CD8-positive, alpha-beta memory T cell (primary cell): ENCODE measurements at places on chromosomes 11 and 22.

- no peak for DNase-seq
Measured at GRCh38 chr22:39970742-39971141, 10.5 kb downstream of the TMA7B start.

DNA sequence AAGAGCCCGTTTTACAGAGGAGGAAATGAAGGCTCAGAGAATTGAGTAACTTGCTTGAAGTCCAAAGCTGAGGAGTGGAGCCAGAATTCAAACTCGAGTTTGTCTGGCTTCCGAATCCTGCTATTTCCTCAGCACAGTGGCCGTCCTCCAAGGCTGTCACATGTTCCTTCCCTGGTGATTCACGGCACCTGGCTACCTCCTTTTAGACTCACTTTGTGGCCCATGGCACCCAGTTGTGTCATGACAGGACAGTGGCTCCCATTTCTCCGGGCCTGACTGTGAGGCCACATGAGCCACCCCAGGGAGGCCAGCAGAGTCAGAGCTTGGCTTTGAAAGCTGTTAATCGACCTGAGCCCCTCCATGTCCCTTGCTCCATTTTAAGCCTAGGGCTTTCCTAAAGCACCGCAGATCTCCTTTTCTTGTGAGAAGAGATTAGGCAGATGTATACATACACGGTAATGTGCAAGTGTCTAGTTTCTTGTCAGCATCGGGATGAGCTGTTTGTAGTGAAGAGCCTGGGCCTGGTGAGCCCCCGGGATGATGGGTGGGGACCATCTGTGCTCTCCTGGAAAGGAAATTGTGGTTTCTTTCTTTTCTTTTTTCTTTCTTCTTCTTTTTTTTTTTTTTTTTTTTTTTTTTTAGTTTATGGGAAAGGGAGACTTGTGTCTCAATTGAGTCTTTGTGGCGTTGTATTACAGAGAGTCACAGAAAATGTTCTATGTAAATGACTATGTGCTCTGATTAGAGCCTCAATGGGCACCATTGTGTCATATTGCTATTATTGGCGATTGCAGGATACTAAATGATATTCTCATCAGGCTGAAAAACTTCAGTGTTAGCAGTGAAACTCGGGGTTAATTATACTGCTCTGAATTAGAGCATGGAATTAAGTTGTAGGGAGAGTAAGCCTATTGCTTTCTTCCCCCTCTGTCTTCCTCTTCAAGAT lies 54.8 kb downstream of the PTPRJ start:
- DNase-seq: no peak

DNA sequence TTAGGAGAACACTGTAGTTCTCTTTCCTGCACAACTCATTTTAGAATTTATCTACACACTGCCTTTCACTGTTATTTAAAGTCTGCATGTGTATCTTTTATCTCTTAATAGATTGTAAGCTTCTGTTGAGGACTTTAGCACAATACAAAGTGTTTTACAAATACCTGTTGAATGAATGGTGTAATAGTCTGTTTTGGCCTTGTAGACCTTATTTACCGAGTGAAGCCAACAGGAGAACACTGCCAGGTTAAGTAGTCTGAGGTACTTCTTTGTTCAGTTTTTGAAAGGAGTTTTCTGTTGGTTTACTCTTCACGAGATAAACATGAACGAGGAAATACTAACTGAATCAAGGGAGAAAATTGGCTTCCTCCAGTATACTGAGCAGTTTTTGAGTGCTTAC lies 31.0 kb downstream of the SIK2 start:
- no peak for DNase-seq

- DNase-seq: peak; percentile 57
Measured at GRCh38 chr11:128482512-128483191, 104.7 kb downstream of the ETS1 start.

- DNase-seq: no peak
Measured at GRCh38 chr11:72594493-72595291, 79.5 kb downstream of the PDE2A start.

DNA sequence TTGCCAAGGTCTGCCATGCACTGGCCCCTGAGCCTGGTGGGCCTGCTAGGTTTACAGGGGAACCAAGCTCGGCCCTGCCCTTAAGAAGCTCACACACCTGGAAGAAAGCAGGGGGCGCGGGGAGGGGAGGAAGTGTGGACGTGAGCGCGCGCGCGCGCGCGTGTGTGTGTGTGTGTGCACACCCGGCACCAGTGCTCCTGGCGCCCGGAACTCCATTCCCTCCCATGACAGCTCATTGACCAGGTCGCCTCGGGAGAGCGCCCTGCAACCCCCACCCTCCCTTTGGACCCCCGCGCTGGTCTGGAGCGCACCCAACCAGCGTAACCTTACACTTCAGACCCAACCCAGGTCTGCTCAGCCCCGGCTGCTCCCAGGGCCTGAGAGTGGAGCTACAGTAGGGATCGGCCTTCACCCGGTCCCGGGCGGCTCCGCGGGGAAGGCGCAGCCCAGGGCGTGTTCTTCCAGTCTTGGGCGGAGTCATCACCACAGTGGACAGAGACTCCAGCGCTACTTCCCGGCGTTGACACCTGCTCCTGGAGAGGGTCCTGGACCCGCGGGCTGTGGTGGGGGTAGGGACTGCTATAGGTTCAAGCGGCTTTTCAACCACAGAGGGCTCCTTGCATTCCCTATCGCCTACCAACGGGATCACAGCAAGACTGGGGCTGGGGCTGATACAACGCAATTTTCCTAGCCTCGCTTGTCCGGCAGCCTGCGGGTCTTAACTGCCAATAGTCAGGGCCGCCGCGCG lies 1.5 kb downstream of the GALNT18 start:
- no peak for DNase-seq

DNA sequence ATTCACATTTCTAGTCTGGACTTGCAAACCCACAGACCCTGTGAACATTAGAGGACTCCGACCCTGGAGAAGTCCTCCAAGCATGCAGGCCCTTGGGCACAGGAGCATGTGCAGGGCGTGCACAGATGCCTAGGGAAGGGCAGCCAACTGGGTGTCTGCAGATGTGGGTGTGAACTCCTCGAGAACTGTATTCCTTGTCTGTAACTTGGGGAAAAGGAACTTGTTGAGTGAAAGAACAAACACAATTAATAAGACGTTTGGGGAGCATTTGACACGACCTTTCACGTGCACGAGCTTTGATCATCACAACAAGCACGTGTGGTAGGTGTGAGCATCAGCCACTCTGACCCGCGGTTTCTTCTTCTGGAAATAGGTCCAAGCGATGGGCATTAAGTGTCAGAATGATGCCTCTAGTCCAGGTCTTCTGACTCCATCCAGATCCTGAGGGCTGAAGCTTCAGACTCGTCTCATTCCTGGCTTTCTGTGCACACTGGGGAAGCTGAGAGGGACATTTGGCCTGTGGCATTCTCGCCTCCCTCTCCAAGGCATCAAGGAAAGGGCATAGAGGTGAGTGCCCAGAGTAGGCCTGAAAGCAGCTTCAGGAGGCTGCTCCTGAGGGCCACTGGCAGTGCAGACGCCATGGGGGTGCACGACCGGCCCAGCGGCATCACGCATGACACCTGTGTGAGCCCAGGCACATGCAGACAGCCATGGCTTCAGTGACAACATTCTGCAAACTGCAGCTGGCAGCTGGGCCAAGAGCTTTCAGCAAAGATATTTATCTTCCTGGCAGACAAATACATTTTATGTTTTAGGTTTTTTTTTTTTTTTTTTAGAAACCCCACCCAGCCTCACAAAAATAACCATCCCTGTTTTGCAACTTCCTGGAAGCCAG lies 32.5 kb downstream of the ALX4 start:
- DNase-seq: no peak

DNA sequence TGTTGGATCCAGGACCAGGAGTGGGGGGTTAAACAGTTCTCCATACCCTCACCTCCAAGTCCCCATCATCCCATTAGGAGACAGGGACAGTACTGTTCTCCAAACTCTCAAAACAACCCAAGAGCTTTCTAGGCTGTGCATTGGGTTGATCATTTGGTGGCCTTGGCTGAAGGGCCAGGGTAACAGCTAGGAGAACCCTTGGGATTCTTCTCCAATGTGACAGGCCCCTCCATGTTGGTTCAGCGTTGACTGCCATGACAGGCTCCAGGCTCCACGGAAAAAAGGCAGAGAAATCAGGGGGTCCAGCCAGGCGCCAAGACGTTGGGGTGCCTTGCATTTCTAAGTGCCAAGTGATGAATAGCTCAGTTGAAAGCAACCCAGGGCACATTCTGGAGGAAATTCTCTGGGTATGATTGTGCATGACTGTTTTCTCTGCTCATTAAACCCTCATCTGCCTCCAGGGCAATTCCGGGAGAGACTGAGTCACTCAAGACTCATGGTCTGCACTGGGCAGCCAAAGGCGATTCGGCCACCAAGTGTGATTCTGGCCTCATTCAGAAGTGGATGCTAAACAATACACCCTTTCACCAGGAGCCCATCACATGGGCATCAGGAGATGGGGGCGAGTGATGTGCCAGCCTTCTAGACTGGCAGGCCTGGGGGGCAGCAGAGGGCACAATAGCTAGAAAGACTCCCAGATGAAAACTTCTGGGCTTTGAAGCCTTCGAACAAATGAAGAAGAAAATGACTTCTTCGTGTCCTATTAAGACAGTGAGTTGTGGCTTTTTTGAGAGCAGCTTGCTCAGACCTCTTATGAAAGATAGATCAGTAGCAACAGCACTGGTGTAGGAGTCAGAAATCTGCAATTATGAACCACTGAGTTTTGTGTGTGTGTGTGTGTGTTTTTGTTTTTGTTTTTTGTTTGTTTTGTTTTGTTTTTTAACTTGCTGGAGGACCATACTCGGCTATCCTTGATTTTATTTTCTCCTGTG lies 27.7 kb downstream of the CD44 start:
- peak; percentile 47 for DNase-seq

DNA sequence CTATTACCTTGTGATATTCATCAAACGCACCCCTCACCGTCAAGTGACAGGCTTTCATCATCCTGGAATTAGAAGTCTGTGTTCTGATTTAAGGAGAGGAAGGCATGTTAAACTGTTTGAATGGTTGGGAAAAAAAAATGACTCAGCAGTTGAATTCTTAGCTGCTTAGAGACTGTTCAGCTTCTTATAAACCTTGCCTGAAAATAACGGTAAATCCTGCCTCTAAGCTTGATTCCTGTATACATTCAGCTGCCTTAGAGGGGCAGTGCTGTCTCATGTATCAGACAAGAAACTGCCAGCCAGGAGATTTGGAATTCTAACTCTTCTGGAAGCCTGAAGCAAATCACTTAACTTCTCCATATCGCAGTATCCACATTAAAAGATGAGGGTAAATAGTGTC lies 437.4 kb downstream of the JRKL start:
- no peak for DNase-seq

DNA sequence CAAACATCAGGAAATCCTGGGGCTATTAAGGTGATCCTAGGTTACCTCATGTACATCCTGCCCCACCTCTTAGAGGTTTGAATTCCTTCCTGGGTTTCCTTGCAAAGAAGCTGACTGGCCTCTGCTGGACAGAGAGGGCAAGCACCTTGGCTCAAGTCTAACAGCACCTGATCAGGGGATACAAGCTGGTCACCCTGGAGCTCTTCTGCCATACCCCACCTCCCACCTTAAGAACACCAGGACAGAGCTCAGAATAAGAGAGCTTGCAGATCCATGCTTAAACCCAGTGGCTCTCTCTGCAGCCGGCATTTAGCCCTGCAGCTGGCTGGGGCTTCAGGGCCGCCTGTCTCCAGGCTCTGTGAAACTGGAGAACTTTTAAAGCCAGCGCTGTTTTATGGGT lies 386.6 kb upstream of the NARS2 start:
- DNase-seq: no peak

DNA sequence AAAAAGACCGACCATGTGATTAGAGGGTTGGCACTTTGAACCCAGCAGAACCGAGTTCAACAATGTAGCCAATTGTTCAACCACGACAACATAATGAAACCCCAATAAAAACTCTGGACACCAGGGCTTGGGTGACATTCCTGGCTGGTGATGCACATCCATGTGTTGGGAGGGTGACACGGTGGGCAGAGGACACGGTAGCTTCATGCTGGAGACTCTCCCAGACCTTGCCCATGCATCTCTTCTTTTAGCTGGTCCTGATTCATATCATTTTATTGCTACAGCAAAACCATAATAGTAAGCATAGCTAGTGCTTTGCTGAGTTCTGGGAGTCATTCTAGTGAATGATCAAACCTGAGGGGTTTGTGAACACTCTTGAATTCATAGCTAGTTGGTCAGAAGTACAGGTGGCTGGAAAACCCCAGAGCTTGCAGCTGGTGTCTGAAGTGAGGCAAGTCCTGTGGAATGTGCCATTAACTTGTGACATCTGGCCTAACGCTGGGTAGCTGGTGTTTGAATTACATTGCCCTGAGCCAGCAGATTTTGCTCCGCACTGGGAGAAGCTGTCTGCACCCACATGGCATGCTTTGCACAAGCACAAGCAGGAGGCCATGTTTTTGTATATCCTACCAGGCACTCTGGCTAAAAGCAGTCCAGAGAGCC lies 14.0 kb downstream of the RPUSD4 start:
- no peak for DNase-seq

DNA sequence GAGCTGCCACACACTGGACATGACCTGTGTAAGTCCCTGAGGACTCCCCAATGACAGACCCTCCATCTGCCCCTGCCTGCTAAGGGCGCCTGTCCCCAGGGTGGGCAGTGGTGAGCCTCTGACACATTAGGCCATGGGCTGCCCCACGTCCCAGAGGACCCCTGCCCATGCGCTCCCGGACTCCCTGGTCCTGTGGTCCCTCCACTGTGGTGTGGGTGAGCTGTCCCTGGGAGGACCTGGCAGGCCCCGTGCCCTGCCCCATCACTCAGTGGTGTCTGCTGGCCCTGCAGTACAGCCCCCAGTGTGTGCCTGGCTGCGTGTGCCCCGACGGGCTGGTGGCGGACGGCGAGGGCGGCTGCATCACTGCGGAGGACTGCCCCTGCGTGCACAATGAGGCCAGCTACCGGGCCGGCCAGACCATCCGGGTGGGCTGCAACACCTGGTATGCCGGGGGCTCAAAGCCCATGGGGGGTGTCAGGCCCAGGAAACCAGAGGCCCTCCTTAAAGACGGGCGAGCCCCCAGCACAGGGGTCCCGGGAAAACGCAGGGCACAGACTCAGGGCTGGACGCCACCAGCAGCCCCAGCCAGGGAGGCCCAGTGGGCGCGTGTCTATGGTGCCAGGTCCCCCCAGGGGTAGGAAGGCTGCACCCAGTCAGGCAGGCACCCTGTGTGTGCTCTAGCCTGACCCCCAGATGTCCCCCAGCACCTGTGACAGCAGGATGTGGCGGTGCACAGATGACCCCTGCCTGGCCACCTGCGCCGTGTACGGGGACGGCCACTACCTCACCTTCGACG lies 18.7 kb downstream of the MUC5AC start:
- no peak for DNase-seq

- DNase-seq: no peak
Measured at GRCh38 chr11:102405501-102405900, 47.1 kb downstream of the TMEM123 start.
